Heart right ventricle (tissue), 16 donors: ENCODE measurements at places on chromosomes 6 and 20. TPM values are rescaled to one million over a fixed set of nuclear protein-coding genes. Genes with fewer than 3 reads are reported as not detected.

GRCh38 chr6:33980176-33981175 is 165.4 kb downstream of the GRM4 start:
- DNase-seq, result no peak

DNA sequence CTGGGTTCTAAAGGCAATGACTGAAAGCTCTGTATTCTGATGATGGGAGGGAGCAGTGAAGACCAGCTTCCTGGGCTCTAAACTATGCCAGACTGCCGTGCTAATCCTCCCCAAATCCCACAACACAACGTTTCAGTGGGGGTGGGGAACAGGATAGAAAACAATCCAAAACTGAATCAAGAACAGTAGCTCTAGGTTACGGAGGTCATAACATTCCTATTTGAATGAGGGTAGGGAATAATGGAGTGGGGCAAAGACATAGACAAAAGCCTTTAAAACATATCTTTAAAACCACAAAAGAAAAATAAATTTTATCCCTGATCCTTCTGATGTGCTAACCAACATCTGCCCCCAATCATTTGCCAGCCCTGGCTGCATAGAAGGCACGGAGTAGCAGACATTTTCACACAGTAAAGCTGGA is 7.8 kb downstream of the USP49 start:
- DNase-seq, result no peak

- DNase-seq, result no peak
Measured at GRCh38 chr20:56800088-56800487, 171.0 kb downstream of the TFAP2C start.

DNA sequence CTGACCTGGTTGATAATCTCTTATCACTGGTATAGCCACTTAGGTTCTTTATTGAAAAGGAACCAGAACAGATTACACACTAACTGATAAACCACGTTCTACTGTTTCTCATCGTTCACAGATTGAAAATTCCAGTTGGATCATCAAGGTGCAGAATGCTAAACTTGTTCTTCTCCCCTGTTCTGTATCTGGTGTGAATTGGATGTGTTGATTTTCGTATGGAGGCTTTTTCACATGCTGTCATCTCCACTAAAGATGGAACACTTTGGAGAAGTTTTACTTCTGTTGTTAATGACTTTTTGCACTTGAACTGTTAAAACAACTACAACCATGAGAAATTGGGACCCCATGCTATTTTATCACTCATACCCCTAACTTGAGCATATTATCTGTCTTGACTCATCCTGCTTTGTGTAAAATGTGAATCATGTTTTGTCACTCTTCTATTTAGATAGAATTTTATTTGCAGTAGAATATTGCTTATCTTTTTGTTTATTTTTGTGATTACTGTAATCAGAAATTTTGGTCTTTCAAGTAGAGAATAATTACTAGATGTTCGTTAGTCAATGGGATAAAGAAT is 17.5 kb downstream of the VAPB start:
- DNase-seq, result no peak

DNA sequence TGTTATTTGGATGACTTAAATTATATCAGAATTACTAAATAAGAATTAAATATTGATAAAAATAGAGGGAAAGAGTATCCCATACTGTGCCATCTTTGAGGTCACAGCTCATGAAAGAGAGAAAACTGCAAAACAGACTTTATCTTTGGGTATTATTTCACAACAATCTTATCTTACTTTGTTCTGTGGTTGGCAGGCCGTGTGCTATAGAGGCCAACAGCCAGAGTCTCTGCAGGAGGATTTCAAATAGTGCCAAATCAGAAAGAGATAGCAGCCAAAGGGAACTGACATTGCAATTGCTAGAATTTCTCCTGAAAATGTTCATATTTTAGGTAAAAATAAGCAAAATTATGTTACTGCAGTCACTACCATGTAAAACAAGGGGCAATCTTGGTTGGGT is 354.2 kb downstream of the GRIK2 start:
- DNase-seq, result peak; percentile 13

DNA sequence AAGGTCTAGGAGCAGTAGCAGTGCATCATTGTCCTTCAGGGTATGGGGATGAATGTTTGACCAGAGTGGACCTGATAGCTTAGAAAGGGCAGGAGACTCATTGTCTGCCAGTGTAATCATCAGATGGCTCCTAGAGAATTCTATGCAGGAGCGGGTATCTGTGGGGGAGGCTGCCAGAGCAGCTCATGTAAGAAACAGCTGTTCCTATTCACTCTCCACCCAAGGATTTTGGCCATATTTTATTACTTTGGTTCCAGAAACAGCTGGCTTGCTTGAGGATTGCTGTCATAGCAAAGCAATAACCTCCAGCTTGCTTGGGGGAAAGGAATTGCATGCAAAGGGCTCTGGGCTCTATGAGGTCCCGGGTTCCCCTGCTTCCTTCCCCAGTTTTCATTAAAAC is 44.1 kb downstream of the RALY start:
- no peak for DNase-seq

- no peak for DNase-seq
Measured at GRCh38 chr6:1864496-1864895, 254.8 kb downstream of the FOXC1 start.

DNA sequence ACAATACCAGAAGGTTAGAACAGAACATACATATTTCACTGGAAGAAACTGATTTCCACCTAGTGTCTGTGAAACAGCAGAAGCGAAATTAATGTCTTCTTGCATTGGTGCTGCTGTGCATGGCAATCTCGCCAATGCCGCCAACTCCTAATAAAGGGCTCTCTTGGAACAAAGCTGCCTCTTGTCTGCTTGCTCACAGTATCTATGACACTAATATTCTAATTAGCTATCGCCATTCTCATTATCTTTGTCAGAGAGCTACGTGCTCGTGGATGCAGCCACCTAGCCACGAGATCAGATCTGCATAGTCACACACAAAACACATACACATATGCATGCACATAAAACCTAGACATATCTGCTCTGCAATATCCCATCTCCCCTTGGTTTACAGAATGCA is 145.9 kb upstream of the OLIG3 start:
- DNase-seq, result no peak

DNA sequence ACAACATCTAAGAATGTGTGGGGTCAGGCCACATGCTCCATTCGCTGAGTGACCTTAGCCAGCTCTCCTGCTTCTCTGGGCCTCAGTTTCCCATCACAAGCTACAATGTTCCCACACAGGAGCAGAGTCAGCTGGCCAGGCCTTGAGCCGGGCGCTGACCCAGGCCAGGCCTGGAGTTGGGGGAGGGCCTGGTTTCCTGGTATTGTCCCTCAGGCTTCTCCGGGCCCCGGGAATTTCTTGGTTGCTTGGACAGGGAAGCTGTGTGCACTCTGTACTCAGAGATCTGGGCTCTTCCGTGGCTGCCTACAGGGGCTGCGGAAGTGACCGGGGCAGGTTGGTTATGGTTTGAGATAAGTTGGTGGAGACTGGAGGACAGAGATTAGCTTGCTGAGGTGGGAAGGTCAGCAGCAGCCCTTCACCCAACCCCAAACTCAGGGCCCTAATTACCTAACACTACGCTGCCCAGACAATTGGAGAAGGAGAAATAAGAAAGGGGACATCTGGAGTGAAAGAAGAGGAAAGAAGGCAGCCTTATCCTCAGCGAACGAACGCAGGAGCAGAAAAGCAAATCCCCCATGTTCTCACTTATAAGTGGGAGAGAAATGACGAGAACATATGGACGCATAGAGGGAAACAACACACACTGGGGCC is 6.2 kb downstream of the TGM2 start:
- DNase-seq, result peak; percentile 75

- no peak for DNase-seq
Measured at GRCh38 chr6:108968325-108969316, 120.4 kb downstream of the ARMC2 start.

- DNase-seq, result no peak
Measured at GRCh38 chr20:2932498-2932897, 59.2 kb downstream of the PTPRA start.

DNA sequence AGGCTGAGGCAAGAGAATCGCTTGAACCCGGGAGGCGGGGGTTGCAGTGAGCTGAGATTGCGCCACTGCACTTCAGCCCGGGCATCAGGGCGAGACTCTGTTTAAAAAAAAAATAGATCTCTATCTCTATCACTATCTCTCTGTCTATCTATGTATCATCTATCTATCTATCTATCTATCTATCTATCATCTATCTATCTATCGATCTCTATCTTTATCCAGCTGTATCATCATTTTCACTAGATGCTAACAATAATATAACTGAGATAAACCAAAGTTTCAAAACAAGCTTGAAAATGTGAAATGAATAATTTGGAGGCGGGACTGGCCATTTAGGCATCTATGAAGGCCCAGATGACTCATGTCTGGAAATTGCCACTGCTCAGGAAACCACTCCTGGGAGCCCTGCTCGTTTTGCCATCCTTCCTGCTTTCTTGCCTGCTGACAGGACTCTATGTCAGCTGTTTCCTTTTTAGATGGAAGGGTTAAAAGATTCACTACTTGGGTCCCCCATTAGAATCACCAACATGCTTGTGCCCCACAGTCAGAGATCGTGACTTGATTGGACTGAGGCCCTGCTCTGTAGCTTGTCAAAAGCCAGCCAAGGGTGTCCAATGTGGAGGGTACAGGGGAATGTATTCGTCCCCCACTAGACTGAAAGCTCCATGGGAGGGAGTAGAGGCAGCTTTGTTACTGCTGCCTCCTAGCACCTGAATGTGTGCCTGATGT is 61.7 kb downstream of the UTRN start:
- no peak for DNase-seq

GRCh38 chr6:33609019-33609418 is 12.1 kb upstream of the ITPR3 start:
- DNase-seq, result no peak

- DNase-seq, result no peak
Measured at GRCh38 chr6:7805850-7806214, 79.9 kb downstream of the BMP6 start.

DNA sequence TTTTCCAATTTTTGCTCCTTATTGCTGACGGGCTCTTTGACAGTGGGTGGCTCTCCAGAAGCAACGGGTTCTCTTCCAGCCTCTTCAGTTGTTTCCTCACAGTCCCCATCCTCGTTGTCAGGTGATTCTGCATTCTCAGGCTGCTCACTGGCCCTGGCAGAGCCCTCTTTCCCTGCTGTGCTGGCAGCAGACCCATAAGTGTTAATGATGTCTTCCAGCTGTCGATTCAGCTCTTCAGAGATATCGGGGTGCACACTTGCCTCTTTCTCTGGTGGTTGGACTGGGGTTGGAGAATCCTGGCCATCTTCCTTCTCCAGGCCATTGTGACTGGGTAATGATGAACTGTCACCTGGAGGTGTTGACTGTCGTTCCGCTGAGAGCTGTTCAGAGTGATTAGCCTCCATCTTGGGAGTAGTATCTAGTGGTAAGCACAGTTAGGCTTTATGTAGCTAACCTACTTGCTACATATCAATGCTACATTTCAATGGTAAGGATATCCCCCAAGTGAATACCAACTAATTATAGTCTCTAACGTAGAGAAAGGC is 3.2 kb downstream of the TXLNB start:
- no peak for DNase-seq

DNA sequence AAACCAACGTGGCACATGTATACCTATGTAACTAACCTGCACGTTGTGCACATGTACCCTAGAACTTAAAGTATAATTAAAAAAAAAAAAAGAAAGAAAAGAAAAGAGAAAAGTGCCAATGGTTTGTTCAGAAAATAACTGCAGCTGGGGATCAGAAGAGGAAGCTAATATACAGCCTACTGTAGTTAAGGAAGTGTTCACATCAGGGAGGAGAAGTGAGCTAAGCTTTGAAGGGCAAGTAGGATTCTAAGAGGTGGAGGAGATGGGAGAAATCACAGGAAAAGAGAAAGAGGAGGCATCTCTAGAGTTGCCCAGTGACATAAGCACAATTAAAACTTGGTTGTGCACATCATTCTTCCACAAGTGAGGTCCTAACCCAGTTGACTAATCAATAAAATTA is 214.4 kb upstream of the DTNBP1 start:
- no peak for DNase-seq

DNA sequence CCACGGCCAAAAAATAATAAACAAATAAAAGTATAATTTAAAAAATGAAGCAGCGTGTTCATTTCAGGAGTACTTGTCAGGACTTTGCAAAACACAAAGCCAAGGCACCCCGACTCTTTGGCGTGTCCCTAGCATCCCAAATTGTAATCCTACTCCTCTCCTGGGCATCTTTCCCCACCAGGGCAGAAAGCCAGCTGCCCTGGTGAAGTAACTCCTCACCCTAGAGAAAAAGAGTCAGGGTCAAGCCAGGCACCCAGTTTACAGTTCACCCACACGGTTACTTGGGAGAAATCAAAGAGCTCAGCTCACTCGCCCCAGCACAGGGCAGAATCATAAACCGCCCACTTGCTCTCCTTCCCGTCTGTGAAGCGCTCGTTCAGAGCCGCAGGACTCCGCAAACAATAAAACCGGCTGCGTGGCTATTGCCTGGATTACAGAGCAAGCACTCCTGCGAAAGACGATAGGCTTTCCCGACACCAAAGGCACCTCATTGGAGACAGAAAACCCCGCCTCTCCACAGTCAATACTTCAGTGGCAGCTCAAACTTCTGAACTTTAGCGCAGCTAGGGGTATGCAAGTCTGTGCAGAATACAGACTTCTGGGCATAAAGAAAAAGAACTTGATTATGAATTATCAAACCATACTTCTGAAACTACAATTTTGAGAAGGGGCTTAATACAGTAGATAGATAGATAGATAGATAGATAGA is 73.0 kb upstream of the NHSL1 start:
- DNase-seq, result peak; percentile 48

DNA sequence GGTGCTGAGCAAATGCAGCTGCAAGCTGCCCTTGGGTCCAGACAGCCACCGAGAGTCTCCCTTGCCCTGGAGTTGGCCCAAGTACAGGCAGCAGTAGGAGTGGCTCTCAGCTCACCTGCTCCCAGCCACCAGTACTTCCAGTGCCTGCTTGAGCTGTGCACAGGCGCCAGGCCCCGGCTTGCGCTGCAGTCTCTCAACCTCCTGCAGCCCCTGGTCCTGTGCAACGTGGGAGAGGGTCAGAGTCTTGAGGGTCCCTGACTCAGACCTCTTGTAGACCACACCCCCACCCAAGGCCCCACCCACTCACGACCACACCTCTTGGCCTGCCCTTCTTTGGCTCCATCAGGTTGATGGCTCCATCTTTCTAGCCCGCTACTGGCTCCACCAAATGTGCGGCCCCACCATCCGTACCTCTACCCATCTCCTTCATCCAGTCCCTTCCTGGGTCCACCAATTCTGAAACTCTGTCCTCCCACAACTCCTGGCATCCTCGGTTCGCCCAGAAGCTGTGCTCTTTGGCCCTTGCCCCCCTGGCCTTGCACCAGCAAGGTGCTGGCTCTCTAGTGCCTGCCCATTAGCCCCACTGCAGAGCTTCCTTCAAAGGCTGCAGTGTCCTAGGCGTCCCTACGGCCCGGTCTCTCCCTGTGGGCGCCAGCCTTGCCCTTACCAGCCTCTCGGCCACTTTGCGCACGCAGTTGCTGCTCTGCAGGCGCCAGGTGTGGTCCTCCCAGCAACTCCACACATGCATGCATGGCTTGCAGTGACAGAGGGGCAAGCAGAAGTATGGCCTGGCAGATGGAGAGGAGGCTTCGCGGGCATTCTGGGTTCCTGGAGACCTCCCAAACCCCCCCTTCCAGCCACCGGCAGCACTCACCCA is 16.5 kb upstream of the SPAG4 start:
- DNase-seq, result no peak

GRCh38 chr6:94468830-94469229 is 1049.5 kb upstream of the EPHA7 start:
- DNase-seq, result no peak

The MEP1A gene
- polyA plus RNA-seq, result not detected

The C6orf52 gene
- polyA plus RNA-seq, result 0.80 TPM

The NFATC2 gene
- 2.6 TPM for polyA plus RNA-seq

The PGC gene
- polyA plus RNA-seq, result 2.0 TPM

The KIF25 gene
- polyA plus RNA-seq, result 0.95 TPM

The HTR1E gene
- polyA plus RNA-seq, result not detected

The MYT1 gene
- polyA plus RNA-seq, result 0.15 TPM

The SYNDIG1 gene
- 13.1 TPM for polyA plus RNA-seq

The BMP2 gene
- polyA plus RNA-seq, result 1.5 TPM
